ENCODE measurements at places on chromosomes 6 and 20.

- no peak for DNase-seq
Measured at GRCh38 chr20:62929051-62929538, 2.8 kb upstream of the DIDO1 start.

DNA sequence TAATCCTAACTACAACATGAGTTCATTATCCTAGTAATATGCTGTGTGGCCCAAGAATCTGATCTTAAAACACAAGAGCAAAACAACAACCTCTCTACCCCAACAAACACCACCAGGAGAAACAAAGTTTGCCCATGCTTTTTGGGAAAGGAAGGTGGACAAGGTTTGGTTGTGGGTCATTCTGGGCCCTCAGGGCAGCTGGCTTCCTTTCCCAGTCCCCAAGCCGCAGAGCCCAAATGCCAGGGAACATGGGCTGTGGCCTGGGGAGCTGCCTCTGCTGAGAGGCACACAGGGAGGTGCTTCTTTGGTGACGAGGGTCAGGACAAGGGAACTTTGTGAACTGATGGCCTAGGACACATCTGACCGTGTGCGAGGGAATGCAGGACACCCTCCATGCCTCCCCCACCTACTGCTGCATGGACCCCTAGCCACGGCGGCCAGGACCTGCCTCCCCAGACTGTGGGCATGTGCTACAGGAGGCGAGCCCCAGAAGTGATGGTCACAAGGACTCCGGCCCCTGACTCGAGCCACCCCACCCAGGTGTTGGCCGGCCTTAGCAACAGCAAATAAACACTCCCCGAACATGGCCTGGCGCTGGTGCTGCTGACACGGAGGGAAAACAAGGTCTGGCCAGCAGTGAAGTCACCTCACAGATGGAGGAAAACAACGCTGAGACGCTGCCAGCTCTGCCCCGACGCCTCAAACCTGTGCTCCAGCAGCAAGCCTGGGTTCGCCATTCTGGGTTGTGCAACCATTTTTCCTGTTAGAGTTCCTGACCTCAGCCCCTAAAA is 55.6 kb downstream of the RRBP1 start:
- DNase-seq: no peak

GRCh38 chr6:38485488-38485887 is 154.2 kb downstream of the BTBD9 start:
- no peak for DNase-seq

DNA sequence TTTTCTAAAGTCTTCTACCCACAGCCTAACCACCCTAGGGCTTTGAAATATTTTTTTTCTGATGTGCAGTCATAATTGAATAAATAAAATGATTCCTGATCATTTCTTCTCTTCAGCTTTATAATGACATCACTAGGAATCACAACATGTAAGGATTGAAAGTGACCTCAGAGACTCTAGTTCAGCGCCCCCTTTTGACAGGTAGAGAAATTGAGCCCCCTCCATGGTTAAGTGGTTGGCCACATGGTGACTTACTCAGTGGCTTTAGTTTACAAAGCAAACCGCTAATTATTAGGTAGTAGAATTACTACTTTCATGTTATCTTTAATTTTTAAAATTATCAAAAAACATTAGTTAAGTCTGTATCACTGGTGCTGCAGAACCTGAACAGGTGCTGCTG is 13.3 kb upstream of the SLC2A12 start:
- DNase-seq: no peak

- no peak for DNase-seq
Measured at GRCh38 chr6:122859676-122860075, 70.6 kb downstream of the SMPDL3A start.

GRCh38 chr20:64131406-64131805 is 24.0 kb upstream of the NPBWR2 start:
- DNase-seq: no peak

GRCh38 chr6:33375143-33375671 is 16.4 kb upstream of the KIFC1 start:
- peak; percentile 91 for DNase-seq

DNA sequence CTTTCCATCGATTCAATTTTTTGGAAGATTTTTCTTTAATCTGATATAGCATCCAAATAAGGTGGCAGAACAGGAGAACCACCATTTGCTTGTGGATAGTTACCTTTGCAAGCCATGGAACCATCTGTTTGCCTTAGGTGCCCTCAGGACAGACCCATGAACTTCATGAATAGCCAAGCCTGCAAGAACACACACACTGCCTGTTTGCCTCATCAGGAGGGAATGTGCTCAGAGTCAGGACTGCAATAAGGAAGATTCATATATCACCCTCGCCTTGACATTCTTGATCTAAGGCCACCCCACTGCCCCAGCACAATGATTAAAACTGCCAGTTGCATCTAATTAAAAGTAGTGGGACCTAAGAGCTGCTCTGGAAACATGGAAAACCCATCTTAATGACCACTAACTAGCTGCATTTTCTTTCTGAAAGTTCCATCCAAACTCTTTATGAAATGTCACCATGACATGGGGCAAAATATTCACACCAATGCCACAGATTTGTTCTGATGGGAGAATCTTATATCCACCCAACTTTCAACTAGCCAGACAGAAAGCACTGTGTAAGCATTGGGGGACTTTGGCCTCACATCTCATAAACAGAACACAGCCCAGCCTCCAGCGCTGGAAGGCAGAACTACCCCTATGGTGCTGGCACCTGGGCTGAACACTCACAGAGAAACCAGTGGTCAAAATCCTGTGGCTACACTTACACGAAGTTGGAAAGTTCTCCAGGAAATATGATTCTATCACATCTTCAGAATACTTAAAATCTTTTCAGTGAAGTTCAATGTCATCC is 48.3 kb downstream of the TBXT start:
- no peak for DNase-seq

DNA sequence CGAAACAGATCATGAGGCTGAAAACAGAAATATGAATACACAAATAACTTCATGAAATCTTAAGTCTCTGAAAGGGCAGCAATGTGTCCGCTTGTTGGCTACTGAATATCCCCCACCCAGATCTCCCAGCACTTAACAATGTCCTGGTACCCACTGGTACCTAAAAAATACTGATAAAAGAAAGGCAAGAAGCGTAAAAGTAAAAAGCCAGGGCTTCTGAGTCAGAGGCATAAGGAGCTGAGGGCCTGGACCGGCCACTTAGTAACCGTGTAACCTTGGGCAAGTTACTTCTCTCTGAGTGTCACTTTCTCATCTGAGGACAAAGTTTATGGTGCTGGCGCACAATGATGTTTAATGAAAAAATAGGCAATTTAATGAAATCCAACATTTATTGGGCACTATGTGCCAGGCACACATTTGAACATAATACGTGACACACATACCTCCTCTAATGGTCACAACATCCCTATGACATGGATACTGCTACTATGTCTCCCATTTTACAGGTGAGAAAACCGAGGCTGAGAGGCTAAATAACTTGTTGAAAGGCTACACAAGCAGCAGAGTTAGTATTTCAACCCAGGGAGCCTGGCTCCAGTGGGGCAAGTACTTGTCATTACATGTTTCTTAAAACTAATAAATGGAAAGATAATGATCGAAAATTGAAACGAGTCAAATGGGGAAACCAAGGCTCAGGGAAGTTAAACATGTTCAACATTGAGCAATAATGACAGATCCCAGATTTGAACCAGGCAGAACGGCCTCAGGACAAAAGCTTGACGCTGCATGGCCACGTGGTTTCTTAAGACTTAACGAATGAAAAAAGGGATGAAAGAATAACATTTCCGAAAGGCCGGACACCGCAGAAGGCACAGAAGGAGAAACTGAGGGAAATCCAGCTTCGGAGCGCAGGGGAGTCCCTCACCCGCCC is 828 bp downstream of the TP53RK start:
- no peak for DNase-seq

DNA sequence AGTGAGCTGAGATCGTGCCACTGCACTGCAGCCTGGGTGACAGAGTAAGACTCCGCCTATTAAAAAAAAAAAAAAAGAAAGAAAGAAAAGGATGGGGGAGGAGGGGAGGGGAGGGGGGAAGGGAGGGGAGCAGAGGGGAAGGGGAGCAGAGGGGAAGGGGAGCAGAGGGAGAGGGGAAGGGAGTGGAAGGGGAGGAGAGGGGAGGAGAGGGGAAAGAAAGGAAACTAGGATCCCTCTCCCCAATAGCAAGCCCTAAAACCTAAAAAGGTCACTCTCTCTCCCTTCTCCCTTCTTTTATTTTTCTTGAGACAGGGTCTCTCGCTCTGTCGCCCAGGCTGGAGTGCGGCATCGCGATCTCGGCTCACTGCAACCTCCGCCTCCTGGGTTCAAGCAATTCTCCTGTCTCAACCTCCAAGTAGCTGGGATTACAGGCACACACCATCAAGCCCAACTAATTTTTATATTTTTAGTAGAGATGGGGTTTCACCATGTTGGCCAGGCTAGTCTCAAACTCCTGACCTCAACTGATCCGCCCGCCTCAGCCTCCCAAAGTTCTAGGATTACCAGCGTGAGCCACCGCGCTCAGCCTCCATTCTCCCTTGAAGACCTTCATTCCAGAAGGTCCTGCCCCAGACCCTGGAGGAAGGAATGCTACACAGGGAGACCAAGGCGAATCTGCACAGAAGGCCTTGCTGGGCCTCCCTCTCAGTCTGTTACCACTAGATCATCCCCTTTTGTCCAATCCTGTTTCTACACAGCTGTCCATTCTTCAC is 45.8 kb upstream of the PIM1 start:
- no peak for DNase-seq

DNA sequence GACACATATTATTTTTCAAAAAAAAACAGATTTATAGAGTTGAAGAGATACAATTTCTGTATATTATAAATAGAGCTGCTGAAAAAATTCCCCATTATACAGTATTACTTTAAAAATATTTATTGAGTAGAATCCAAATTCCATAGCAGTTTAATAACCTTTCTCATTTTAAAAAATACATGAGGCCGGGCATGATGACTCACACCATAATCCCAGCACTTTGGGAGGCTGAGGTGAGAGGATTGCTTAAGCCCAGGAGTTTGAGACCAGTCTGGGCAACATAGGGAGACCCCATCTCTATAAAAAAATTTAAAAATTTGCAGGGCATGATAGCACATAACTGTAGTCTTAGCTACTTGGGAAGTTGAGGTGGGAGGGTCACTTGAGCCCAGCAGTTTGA is 13.0 kb downstream of the ATRN start:
- DNase-seq: peak; percentile 6

- DNase-seq: no peak
Measured at GRCh38 chr6:142827991-142828390, 117.0 kb downstream of the HIVEP2 start.

DNA sequence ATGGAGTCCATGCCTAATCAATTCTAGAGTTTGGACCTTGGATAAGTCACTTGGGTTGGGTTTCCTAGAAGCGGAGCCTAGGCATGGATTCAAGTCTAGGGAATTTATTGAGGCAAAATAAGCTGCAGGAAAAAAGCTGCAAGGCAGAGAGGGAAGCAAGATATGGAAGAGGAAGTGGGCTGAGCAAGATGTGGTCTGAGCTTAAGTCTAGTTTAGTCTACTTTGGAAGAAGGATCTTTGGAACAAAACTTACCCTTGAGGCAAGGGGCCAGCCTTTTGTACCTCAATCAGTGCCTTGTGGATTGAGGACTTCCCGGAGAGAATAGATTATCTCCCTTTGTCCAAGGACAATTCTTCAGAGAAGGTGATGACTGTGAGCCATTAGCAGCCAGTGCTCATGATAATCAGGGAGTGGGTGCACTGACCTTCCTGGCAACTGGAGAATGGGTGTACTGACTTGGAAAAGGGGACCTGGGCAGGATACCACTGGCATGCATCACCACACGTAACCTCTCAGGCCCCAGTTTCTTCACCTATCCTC is 10.9 kb downstream of the ZSCAN9 start:
- no peak for DNase-seq

DNA sequence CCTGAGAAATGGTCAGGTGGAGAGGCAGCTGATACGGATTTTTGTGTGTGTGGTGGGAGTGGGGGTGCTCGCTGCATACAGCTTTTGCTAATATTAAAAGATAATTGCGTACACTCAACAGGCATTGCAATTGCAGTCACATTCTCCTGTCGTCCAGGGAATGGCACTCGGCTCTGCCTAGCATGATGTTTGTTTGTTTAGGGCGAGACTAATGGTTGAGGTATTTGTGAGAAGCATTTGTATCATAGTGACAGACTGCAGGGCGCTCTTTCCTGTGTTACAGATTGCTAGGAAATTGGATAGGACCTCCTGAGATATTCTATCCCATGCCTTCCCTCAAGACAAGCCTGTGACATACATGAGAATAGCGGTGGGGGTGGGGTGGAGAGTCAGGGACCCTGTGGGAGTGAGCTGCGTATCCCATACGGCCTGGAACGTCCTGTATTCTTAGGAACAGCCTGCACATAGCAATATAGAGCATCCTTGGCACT is 207.4 kb downstream of the SOX4 start:
- no peak for DNase-seq

GRCh38 chr20:32780749-32781655 is 18.8 kb downstream of the DNMT3B start:
- DNase-seq: no peak

DNA sequence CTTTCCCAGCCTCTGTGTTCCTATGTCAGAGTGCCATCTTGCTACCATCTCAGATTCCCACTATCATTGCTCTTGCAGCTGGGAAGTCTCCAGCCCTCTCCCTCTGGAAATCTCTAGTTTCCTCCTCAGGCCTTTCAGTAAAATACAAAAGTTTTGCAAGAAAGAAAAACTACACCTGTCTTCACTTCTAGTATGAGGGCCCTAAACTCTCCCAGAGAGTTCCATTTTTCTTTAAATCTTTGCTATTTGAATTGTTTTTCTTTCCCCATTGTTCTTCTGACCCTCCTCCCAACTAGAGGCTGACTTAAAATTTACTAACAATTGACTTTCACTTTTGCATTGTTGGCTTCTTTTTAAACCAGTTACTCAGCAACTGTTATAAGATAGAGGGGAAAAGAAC is 62.8 kb downstream of the LY86 start:
- no peak for DNase-seq

GRCh38 chr20:50125279-50125678 is 12.3 kb upstream of the UBE2V1 start:
- DNase-seq: no peak

GRCh38 chr6:49634836-49635218 is 1.8 kb downstream of the RHAG start:
- no peak for DNase-seq

GRCh38 chr6:8082954-8083858 is 19.0 kb upstream of the BLOC1S5 start:
- peak; percentile 87 for DNase-seq

- peak; percentile 35 for DNase-seq
Measured at GRCh38 chr20:53794529-53795115, 201.0 kb upstream of the ZNF217 start.

- DNase-seq: no peak
Measured at GRCh38 chr20:21104921-21105320, 1.2 kb downstream of the LINC00237 start.

DNA sequence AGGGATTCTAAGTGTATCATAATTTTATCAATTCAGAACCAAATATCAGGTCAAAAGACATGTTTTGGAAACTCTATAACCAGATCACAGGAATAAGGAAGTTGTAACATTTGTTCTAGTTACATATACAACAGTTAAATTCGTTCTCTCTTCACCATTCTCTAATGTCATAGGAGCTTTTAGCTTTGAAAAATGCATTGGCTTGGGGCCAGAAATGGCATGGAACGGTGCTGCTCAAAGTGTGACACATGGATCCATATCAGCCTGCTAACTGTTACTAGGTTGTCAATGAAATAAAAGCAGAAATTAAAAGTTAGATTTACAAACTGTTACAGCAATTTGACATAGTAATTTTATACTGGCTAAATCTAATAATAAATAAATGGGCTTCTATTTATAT is 120.3 kb downstream of the LCA5 start:
- no peak for DNase-seq

- DNase-seq: peak; percentile 21
Measured at GRCh38 chr6:25717866-25718740, 36.4 kb upstream of the SLC17A4 start.
